ENCODE measurements at places on chromosomes 4 and X.

DNA sequence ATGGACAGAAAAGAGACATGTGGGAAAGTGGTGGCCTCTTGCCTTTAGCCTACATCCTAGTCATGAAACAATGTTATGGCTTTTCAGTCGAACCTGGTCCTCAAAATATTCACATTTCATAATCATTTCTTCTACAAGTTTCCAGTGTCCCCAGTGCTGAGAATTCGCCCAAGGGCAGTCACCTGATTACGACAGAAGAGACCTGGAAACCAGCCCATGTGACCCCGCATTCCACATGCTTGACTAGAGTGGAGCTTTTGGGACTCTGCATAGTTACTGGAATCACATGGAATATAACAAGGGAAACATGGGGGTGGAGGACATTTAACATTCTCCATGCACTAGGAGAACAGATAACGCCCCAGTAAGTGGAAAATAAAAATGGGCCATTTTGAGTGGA lies 100.1 kb downstream of the PPARGC1A start:
- H3K4me1 ChIP-seq: no peaks in the 10 kb centered on the region
- no peak overlapping the region for H3K4me3 ChIP-seq
- no peak for DNase-seq
- H3K27ac ChIP-seq: no peak overlapping the region
- H3K27me3 ChIP-seq: peaks cover 6% of the 10 kb centered on the region

- no peaks in the 10 kb centered on the region for H3K27me3 ChIP-seq
- DNase-seq: no peak
- H3K4me1 ChIP-seq: no peaks in the 10 kb centered on the region
- no peak overlapping the region for H3K27ac ChIP-seq
- no peaks in the 10 kb centered on the region for H3K36me3 ChIP-seq
Measured at GRCh38 chr4:186958726-186959350, 235.2 kb upstream of the FAT1 start.

DNA sequence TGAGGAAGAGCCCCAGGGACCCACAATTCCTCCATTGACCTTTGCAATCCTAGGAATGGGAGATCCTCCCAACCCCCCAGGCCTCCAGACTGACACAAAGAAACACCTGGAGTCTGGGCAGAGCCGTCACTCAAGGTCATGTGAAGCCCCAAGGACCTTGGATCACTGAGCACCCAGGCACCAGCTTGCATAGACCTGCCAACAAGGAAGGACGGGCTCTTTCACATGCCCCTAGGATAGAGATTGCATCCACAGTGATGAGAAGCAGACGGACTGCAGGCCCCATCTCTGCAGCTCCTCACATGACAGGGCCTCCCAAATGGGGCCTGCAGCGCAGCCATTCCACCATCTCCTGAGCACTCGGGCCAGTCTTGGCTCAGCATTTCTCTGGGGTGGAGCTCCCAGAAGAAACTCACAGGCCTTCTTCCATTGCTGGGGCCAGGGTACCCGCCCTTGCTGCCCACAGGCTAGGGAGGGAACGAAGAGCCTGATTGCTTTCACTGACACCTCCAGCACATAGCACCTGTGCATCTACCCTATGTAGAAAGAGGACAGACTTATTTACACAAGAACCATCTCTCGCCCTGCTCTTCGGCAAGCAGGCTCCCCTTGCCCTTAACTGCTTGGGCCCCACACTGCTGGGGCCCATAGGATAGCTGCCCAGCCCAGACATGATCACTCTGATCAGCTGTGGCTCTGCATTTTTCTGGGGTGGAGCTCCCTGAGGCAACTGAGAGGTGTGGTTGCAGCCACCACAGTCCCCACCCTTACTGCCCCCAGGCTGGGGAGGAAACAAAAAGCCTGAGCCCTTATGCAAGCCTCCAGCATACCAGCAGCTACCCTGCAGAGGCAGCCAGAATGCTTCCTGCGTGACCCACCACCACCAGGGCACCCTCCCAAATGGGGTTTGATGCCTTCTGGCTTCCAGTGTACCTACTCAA lies 185.7 kb upstream of the ZCCHC13 start:
- H3K27ac ChIP-seq: no peak overlapping the region
- no peak overlapping the region for H3K4me3 ChIP-seq
- H3K36me3 ChIP-seq: no peaks in the 10 kb centered on the region
- no peak for DNase-seq

DNA sequence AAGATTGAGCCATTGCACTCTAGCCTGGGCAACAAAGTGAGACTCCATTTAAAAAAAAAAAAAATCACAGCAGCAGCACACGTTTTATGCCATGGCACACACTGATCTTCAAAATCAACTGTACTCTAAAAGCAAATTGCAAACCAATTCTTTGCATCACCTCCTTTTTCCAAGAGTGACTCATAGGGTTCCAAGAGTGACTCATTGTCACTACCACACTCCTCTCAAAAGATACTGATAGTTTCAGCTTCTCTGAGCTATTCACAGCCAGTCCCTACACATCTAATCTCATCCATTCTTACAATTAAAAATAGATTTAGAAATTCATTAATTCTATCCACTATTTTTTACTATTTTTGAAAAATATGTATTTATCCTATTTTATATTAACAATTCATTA lies 1494.9 kb upstream of the AGA start:
- no peak overlapping the region for H3K27ac ChIP-seq
- H3K4me1 ChIP-seq: no peaks in the 10 kb centered on the region
- no peak overlapping the region for H3K4me3 ChIP-seq
- no peaks in the 10 kb centered on the region for H3K27me3 ChIP-seq
- H3K36me3 ChIP-seq: no peaks in the 10 kb centered on the region

DNA sequence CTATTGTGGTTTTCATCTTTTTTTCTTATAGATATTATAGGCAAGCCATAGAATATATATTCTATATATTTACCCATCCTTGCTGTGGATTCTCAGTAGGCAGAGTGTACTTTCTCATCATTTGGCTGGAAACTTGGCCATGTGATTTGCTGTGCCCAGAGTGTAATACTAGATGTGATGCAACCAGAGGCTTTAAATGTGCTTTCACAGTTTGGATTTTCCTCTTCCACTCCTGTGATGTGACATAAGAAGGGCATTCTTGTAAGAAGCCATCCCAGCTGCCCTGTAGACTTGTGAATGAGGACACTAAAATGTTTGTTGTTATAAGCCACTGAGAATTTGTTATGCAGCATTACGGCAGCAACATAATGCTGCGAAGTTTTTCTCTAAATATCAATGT lies 10.4 kb upstream of the HPGDS start:
- no peak overlapping the region for H3K27ac ChIP-seq
- no peak for DNase-seq
- peaks cover 30% of the 10 kb centered on the region for H3K4me1 ChIP-seq

DNA sequence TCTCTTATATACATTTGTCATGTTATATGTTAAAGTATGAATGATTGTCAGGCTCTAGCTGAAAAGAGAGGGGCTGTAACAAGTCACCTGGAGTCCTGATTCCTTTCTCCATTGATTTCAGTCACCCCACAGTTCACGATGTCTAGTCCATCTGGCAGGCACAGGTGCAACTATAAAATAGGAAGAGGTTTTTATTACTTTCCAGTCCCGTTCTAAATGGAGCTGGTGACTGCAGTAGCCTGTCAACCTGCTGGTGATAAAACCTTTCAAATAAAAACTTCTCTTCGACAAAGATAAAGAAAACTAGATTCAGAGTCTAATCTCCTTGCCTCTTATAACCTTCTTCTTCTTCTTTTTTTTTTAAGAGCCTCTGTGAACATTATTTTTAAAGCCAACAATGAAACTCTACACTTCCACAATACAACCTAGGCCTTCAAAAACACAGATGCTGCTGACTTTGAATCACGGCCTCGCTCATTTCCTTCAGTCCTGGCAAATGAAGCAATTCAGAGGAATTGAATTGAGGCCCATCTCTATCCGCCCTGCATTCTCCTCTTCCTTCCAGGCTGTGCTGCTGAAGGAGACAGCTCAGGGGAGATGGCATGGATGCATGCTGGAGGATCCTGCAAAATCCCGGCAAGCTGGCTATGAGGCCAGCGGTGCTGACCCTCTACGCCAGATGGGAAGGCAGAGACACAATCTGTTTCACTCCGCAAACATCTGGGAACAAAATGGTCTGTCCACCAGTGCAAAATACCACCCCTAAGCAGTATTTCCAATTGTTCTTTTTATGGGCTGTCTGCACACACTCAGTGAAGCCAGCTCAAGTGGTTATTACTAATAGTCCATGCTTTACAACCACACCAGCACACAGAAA lies 27.3 kb upstream of the CDKN2AIP start:
- no peaks in the 10 kb centered on the region for H3K36me3 ChIP-seq
- no peaks in the 10 kb centered on the region for H3K4me1 ChIP-seq
- no peaks in the 10 kb centered on the region for H3K27me3 ChIP-seq

DNA sequence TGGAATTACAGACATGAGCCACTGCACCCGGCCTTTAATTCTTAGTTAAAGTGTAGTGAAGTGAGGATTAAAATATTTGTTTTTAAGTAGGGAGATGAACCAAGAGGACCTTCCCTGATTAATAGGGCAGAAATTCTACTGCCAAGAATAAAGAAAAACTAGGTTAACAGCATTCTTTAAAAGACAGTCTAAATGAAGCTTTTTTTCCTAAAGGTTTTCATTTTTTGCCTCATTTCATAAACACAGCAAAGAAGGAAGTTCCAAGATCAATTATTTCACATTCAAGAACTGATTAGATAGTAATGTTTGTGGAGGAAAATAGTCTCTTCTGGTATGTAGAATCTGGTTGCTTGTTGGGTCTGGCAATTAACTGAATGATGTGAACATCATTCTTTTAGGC lies 112.1 kb upstream of the ARSJ start:
- H3K4me3 ChIP-seq: no peak overlapping the region
- no peaks in the 10 kb centered on the region for H3K36me3 ChIP-seq
- H3K4me1 ChIP-seq: no peaks in the 10 kb centered on the region

DNA sequence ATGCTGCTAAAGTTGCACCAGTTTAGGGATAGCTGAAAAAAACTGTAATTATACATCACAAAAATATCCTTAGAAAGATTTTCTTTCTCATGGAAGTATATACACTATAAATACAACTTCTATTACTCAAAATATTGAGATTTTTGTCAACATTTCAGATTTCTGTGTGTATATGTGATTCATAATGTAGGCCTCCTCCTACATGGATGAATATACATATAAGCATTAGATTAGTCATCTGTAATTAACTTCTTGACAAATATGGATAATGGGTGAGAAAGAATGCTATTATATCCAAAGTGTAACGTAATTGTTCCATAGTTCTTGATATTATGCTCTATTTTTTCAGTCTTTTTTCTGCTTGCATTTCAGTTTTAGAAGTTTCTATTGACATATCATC lies 124.9 kb downstream of the CBLL2 start:
- no peak for DNase-seq
- no peak overlapping the region for H3K4me3 ChIP-seq

GRCh38 chr4:122458625-122459024 lies 2.1 kb upstream of the IL2 start:
- peak; percentile 82 for DNase-seq
- H3K4me3 ChIP-seq: peak overlapping the region; percentile 68
- peaks cover 33% of the 10 kb centered on the region for H3K36me3 ChIP-seq
- peak overlapping the region; percentile 99 for H3K27ac ChIP-seq

DNA sequence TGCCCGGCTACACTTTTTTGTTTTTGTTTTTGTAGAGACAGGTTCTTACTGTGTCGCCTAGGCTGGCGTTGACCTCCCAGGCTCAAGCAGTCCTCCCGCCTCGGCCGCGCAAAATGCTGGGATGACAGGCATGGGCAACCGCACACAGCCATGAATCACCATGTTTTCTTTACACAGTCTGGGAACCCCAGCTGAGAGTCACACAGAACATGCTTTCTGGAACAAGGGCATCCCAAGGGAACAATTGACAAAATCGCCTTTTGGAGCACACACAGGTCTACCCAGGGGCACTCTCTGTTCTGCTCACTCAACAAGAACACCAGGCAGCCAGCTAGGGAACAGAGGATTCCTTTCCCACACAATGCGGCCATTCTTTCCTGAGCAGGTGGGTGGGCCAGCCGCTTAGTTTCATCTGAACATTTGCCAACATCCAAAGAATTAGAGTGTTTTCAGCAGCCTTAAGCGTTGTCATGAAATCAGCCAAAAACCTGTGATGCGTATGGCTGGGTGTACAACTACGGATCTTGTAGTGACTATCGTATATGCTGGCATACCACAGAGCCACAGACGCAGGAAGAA lies 15.7 kb downstream of the PRKX start:
- no peak overlapping the region for H3K4me3 ChIP-seq
- no peak for DNase-seq
- H3K27ac ChIP-seq: no peak overlapping the region

DNA sequence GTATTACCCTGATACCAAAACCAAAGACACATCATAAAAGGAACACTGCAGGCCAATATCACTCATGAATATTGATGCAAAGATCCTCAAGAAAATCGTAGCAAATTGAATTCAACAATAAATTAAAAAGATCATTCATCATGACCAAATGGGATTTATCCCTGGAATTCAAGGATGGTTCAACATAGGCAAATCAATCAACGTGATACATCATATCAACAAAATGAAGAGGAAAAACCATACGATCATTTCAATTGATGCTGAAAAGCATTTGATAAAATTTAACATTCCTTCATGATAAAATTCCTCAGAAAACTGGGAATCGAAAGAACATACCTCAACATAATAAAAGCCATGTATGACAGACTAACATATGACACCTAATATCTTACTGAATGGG lies 52.7 kb upstream of the STARD8 start:
- no peaks in the 10 kb centered on the region for H3K4me1 ChIP-seq
- no peaks in the 10 kb centered on the region for H3K36me3 ChIP-seq

GRCh38 chr4:146238107-146238506 lies 23.8 kb downstream of the REELD1 start:
- H3K27ac ChIP-seq: no peak overlapping the region
- no peak for DNase-seq
- no peak overlapping the region for H3K4me3 ChIP-seq
- peaks cover 9% of the 10 kb centered on the region for H3K4me1 ChIP-seq
- peaks cover 4% of the 10 kb centered on the region for H3K27me3 ChIP-seq
